ENCODE measurements at places on chromosomes 4 and X. TPM values are rescaled to one million over a fixed set of nuclear protein-coding genes. Genes with fewer than 3 reads are reported as not detected.

- H3K27ac ChIP-seq: no peak overlapping the region
- H3K27me3 ChIP-seq: no peaks in the 10 kb centered on the region
- DNase-seq: no peak
- no peaks in the 10 kb centered on the region for H3K4me1 ChIP-seq
Measured at GRCh38 chr4:168119890-168120289, 27.6 kb downstream of the ANXA10 start.

GRCh38 chrX:70998411-70999027, 67.6 kb upstream of the SLC7A3 start:
- no peak overlapping the region for H3K4me3 ChIP-seq
- H3K27me3 ChIP-seq: no peaks in the 10 kb centered on the region
- no peaks in the 10 kb centered on the region for H3K4me1 ChIP-seq
- DNase-seq: peak; percentile 37

The HDX gene
- total RNA-seq: 7.9 TPM

The TMEM33 gene
- total RNA-seq: 38.8 TPM

The MAGEA2 gene
- not detected for total RNA-seq

The CFAP47 gene
- 0.15 TPM for total RNA-seq

Data from ovary (tissue), 10 donors.